Spleen (tissue), 13 donors: ENCODE measurements at places on chromosomes 13 and 19. TPM values are rescaled to one million over a fixed set of nuclear protein-coding genes. Genes with fewer than 3 reads are reported as not detected.

GRCh38 chr19:37370880-37371661, at the start of gene ZNF527:
ZNF527 (plus strand) TSS chr19:37371099; CDS start chr19:37374199, 3,100 bp downstream.
- peak; percentile 98 for DNase-seq

DNA sequence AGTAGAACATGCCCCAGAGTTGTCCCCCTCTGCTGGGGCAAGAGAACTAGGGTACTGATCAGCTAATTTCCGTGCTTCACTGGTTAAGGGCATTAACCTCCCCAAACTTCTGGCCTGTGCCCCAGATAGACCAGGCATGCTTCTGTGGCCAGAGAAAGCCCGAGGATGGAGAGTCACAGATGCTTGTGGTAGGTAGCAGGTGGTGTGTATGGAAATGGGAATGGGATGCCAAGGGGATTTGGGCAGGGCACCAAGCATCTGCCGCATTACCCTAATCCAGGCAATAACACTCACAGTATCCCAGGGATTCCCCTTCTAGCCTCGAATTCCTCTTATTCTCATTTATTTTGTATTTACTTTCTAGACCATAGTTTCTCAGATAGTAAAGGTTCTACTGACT, 124.8 kb upstream of the KLF12 start:
- no peak for DNase-seq

DNA sequence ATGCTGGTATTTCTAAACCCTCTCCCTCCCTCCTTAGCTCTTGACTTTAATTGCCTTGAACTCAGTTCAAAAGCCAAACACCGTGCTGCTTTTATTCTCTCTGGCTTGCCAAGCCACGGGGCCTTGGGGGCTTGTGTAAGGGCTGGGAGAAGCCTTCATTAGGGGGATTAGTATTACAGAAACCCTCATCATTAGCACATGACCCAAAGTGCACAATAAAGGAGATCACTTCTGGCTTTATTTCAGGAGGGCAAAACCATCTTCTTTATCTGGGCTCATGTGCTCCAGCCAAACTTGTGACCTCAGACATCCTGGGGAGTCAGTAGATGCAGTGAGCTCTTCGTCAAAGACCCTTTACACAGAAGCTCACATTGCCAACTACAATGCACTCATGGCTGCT, at the start of gene DCT:
DCT (minus strand) TSS at position 67 of the 400 bp plus-strand sequence. CDS start 427 bp downstream, outside the sequence.
- DNase-seq, result no peak

DNA sequence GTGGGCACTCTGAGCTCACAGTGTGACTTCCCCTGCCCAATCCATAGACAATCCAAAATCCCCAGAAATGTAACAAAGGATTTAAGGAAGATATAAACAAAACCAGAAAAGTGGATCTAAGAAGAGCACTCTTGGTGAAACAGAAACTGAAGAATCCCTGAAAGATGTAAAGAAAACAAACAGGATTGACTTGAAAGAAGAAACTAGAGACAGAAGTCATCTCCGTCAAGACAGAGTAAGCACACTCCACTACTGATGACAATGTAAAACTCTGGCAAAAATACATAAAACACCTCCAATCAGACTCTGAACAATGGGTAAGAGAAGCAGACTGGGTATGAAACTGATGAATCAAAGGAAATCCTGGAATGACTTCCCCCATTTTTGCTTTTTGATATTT, 13.5 kb downstream of the TUBGCP3 start:
- no peak for DNase-seq

GRCh38 chr13:73179650-73180274, 121.0 kb downstream of the KLF5 start:
- DNase-seq, result no peak

- DNase-seq, result no peak
These were observed 11.3 kb downstream of the GPR12 start for GRCh38 chr13:26749285-26749684.

GRCh38 chr13:48818495-48819356, 157.0 kb upstream of the FNDC3A start:
- DNase-seq, result no peak

GRCh38 chr13:56352901-56353300, 787.8 kb upstream of the PRR20A start:
- no peak for DNase-seq

GRCh38 chr13:39385621-39386231, 217.3 kb downstream of the LHFPL6 start:
- no peak for DNase-seq

GRCh38 chr13:20044086-20044485, 85.6 kb downstream of the ZMYM2 start:
- no peak for DNase-seq

DNA sequence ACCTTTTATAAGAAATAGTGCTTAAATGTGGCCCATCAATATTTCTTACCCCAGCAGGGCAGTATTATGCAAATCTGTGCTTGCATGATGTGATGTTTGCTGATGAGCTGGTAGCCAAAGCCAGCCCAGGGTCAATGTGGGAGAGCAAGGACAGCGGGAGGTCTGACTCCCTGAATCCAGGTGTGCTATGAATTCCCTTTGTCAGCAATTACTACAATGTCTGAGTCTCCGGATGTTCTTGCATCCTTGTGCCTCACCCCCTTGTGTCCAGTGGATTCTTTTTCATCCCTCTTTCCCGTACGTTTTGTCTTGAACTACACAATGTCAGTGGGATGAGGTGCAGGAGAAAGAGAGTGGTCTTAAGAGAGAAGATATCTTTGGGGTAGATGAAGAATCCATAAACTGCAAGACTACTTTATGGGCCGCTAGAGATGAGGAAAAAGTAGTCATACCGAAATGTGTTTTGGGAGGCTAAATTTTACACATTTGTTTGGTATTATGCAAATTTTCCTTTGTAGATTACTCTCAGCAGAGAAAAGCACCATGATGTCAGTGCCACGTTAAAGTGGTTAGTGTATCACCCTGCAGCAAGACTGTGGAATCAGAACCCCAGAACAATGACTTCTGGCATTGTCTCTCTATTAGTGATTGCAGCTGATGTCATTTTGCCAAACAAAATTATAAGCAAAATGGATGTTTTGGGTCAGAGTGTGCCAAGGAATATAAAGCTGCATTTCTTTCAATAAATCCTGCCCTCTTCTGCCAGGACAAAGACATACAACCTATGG, 53.5 kb upstream of the TSHZ3 start:
- no peak for DNase-seq

DNA sequence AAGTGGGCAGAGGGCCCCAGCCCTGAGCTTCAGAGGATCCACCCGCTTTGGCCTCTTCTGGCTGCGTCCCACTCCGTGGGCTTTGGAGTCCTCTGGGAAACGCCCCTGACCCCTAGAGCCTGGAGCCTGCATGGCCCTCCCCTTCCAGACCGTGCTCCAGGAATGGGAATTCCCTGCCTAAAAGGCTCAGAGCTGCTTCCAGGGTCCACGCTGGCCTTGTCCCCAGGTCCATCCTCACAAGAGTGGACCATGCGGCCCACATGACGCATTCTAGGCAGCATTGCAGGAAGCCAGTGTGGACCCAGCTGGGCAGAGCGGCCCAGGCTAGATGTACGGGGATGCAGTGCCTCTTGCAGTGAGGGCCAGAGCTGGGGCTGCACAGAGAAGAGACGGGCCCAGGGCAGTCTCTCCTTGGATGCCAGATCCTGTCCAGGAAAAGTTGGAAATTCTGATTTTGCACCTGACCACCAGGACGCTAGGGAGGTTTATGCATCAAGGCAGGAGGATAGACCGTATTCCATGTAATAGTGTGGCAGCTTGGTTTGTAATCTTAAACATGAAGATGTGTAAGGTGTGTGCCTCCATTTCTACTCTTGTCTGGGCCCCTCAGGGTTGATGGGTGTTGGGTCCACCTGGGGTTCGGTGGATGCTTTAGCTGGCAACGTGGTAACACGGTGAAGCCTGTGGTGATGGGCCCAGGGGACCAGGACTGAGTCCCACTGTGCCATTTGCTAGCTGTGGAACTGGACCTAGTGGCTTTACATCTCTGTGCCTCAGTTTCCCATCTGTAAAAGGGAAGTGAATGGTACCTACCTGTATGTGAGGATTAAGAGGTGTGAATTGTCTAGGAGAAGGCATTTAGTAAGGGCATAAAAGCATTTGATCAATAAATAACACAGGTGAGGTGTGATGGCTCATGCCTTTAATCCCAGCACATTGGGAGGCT, 14.8 kb upstream of the FXYD3 start:
- DNase-seq, result no peak

Gene LRRC8E
- polyA plus RNA-seq, result not detected

Gene OR7G3
- polyA plus RNA-seq, result not detected

Gene CCL25
- 0.42 TPM for polyA plus RNA-seq

Gene CEACAM1
- polyA plus RNA-seq, result 2.1 TPM

Gene DAND5
- polyA plus RNA-seq, result not detected

Gene PIK3R2
- polyA plus RNA-seq, result 4.9 TPM
